ENCODE measurements at places on chromosomes 11 and 22. TPM values are rescaled to one million over a fixed set of nuclear protein-coding genes. Genes with fewer than 3 reads are reported as not detected.

Gene MMP1
- not detected for polyA plus RNA-seq

Gene NXPE1
- not detected for polyA plus RNA-seq

Gene HPX
- 0.46 TPM for polyA plus RNA-seq

Gene NELL1
- polyA plus RNA-seq, result not detected

Gene SMTN
- polyA plus RNA-seq, result 6.0 TPM

Gene RNF215
- polyA plus RNA-seq, result 0.20 TPM

Gene GGTLC3
- not detected for polyA plus RNA-seq
